CD8-positive, alpha-beta memory T cell (primary cell): ENCODE measurements at places on chromosomes 7 and 10. TPM values are rescaled to one million over a fixed set of nuclear protein-coding genes. Genes with fewer than 3 reads are reported as not detected.

The GPR15LG gene
- not detected for polyA plus RNA-seq

The ZSWIM8 gene
- 26.0 TPM for polyA plus RNA-seq

The OR2A1 gene
- polyA plus RNA-seq: not detected

DNA sequence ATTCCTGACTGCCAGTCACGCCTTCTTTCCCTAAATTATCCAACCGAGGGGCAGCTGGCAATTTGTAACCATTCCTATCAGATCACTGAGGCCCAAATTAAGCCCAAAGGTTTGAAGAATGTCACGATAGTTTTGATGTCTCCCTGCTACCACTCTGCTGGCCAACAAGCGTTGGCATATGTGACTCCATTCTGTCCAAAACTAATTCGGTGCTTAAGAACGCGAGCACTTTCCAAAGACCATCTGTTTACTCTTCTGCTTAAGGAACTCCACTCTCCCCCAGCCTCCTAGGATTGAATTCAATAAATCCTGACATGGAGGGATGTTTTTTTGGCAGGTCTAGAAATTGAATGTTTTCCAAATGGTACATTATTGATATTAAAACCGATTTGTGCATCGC is 131.5 kb upstream of the CTBP2 start:
- H3K4me1 ChIP-seq: no peaks in the 10 kb centered on the region
- H3K27me3 ChIP-seq: no peaks in the 10 kb centered on the region
- H3K36me3 ChIP-seq: no peaks in the 10 kb centered on the region
- DNase-seq: no peak
- H3K27ac ChIP-seq: no peak overlapping the region

GRCh38 chr7:156993925-156994235 is 16.6 kb downstream of the MNX1 start:
- H3K27ac ChIP-seq: no peak overlapping the region
- no peak overlapping the region for H3K4me3 ChIP-seq
- H3K27me3 ChIP-seq: peaks cover 21% of the 10 kb centered on the region
- no peaks in the 10 kb centered on the region for H3K36me3 ChIP-seq
- H3K4me1 ChIP-seq: peaks cover 2% of the 10 kb centered on the region

DNA sequence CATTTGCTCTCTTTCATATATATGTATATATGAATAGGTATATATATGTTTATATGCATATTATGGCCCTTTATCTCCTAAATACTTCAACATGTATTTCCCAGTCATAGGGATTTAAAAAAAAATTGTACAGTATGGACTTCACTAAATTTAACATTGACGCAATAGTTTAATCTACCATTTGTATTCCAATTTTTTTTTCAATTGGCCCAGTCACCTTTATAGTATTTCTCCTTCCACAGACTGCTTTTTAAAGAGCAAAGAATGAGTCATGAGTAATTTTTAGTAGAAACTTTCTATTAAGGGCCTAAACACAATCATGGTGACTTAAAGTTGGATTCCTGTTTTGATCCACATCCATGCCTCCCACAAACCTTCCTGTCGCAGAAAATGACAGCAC is 20.5 kb downstream of the CCSER2 start:
- DNase-seq: no peak
- no peaks in the 10 kb centered on the region for H3K27me3 ChIP-seq
- peaks cover 31% of the 10 kb centered on the region for H3K4me1 ChIP-seq
- no peak overlapping the region for H3K27ac ChIP-seq

- peaks cover 10% of the 10 kb centered on the region for H3K4me1 ChIP-seq
- H3K27me3 ChIP-seq: peaks cover 2% of the 10 kb centered on the region
These were observed 32.3 kb downstream of the OAT start for GRCh38 chr10:124386186-124387077.

DNA sequence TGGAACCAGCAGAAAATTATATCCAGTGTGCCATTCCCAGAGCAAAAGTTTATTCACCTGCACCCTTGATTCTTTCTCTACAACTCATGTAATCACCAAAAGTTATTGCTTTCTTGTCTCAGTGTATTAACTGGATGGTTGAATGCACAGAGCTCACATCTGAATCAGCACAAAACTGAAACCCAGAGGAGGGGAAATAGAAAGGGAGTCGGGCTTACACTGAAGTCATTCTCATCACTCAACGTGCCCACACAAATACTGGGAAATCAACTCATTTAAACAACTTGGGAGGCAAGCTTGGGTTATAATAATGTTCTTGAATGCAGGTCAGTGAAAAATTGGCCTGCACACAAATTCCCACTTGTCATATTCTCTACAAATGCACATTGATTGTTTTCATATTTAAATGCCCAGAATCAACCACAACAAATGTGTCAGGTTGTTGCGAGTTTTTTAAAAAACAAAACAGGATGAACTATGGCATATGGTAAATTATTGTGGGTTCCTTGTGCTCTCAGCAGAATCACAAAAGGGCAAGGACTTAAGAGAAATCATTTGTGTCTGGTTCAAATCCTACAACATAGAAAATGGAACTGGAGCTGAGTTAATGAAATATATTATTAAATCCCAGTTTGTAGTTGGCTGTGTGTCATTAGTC is 125.9 kb upstream of the NOBOX start:
- no peak for DNase-seq
- no peak overlapping the region for H3K4me3 ChIP-seq
- H3K27me3 ChIP-seq: no peaks in the 10 kb centered on the region
- H3K4me1 ChIP-seq: no peaks in the 10 kb centered on the region
- no peaks in the 10 kb centered on the region for H3K36me3 ChIP-seq
